ENCODE measurements at places on chromosomes 4 and X. TPM values are rescaled to one million over a fixed set of nuclear protein-coding genes. Genes with fewer than 3 reads are reported as not detected.

PAQR3 gene
- 18.5 TPM for total RNA-seq

RHOH gene
- not detected for total RNA-seq

ARAF gene
- total RNA-seq, result 10.6 TPM

MXRA5 gene
- total RNA-seq, result not detected

LRIT3 gene
- not detected for total RNA-seq

XAGE2 gene
- not detected for total RNA-seq

OFD1 gene
- 5.9 TPM for total RNA-seq

SPACA5B gene
- not detected for total RNA-seq

TMEM255A gene
- total RNA-seq, result not detected

NIPAL1 gene
- total RNA-seq, result 1.6 TPM

NLRP2B gene
- total RNA-seq, result not detected

PCDH7 gene
- total RNA-seq, result 19.7 TPM

DMD gene
- 4.0 TPM for total RNA-seq

Data from pulmonary artery endothelial cell (primary cell).